ENCODE measurements at places on chromosomes 2 and 18. TPM values are rescaled to one million over a fixed set of nuclear protein-coding genes. Genes with fewer than 3 reads are reported as not detected.

DNA sequence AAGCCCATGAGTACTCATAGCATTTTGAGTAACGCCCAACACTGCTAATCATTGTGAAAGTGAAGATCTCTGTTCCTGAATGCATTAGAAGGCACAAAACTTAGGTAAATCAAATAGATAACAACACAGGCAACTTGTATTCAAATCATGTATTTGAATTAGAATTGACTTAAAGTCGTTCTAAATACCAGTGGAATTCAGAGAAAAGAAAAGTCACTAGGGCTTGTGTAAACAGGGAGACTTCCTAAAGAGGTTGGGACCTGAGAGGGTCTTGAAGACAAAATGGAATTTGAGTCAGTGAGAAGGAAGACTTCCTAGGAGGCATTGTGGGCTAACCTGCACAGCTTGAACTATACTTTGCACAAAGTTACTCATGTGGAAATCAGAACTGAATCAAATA is 127.2 kb downstream of the CTNNA2 start:
- DNase-seq = no peak

GRCh38 chr2:110759411-110759810 is 27.0 kb downstream of the ACOXL start:
- no peak for DNase-seq

DNA sequence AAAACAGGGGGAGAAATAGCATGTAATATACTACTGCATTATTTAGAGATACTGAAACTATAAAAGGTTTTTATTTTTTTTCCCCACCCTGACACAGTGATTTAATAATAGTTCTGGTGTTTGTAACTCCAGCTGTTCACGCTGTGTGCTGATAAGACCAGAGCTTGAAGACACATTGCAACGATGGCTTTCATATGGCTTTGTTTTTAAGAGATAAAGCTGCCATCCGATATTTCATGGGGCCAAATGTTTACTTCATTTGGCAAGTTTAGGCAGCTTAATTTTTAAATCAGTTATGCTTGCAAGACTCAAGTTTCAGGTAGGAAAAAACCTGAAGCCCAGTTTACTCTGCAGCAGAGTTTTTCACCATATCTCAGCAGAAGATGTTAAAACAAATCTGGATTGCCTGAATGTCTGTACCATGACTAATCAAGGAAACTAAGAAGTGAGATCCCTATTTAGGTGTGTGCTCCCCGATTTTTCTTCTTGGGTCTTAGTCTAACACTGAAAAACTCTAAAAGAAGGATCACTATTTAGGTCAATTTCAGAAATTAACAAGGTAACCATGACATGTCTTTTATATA is 508.6 kb downstream of the PARD3B start:
- no peak for DNase-seq

DNA sequence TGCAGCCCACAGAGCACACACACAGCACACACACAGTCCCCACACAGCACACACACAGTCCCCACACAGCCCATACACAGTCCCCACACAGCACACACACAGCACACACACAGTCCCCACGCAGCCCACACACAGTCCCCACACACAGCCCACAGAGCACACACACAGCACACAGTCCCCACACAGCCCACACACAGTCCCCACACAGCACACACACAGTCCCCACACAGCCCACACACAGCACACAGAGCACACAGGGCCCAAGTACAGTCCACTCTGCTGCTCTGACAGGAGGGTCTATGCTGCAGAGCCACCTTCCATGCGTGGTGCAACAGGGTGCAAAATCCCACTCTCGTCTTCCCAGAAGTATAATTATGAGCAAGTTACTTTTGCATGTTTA is 240.5 kb upstream of the SALL3 start:
- DNase-seq = no peak

GRCh38 chr2:101485856-101486255 is 10.9 kb upstream of the RFX8 start:
- no peak for DNase-seq

- DNase-seq = no peak
Measured at GRCh38 chr18:8386669-8387380, 222.4 kb upstream of the RAB12 start.

- no peak for DNase-seq
Measured at GRCh38 chr18:68944330-68944729, 146.4 kb downstream of the CCDC102B start.

DNA sequence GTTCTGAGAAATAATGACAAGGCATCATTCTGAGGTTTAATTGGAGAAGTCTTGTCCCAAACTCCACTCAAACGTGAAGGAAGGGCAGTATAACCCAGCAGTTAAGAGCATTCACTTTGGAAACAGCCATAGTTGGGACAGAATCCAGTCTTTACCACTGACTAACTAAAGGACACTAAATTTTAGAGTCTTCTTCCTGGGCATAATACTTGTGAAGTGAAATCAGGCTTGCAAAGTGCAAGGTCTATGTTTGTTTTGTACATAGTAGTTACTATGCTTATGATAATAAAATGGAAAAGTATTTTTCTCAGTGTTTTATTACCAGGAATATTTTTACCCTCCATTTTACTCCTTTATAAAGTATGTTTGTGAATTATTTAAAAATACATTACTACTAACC is 748.2 kb upstream of the ID2 start:
- DNase-seq = no peak

- DNase-seq = no peak
Measured at GRCh38 chr2:150866431-150866830, 379.0 kb upstream of the RND3 start.

- no peak for DNase-seq
Measured at GRCh38 chr2:3214806-3215404, 162.7 kb downstream of the EIPR1 start.

- no peak for DNase-seq
Measured at GRCh38 chr18:77702686-77703085, 453.0 kb downstream of the GALR1 start.

- no peak for DNase-seq
Measured at GRCh38 chr2:72920318-72921087, 3.2 kb downstream of the EMX1 start.

- peak; percentile 38 for DNase-seq
Measured at GRCh38 chr2:159616286-159616701, at the start of gene BAZ2B. Gene BAZ2B, minus strand, starts transcription at chr2:159616548. Its CDS starts 137,829 bp downstream, at chr2:159478719.

GRCh38 chr2:217101972-217102371 is 242.1 kb upstream of the TNP1 start:
- no peak for DNase-seq

- no peak for DNase-seq
Measured at GRCh38 chr2:222711315-222711940, 40.0 kb downstream of the MOGAT1 start.

DNA sequence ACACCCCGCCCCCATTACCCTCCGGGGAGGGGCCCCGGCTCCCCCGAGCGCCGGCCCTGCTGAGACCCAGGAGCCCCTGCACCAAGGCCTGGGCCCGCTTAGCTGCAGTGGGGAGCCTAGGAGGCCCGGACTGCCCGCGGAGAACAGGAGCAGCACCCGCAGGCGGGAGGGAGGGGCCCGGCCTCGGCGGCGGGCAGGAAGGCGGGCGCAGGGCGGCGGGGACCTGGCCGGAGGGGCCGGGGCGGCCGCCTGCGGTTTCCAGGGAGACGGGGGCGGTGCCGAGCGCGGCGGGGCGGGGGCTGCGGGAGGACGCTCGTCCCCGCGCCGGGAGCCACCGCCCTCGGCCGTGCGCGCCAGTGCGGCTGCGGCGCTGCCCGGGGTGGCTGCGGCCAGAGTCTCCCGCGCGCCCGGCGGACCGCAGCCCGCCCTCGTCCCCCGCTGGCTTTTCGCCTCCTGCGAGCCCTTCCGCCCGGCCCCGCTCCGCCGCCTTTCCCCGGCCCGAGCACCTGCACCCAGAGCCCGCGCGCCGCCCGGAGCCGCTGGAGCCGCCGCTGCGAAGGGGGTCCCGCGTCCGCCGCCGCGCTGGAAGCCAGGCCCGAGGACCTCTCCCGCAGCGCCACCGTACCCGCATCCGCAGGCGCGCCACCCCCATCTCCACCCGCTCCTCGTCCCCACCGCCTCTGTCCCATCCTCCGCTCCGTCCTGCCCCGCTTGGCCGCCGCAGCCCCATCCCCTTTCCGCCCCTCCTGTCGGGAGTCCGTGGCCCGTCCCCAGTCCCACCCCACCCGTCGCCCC is 17.2 kb downstream of the GPC1 start:
- DNase-seq = peak; percentile 70

DNA sequence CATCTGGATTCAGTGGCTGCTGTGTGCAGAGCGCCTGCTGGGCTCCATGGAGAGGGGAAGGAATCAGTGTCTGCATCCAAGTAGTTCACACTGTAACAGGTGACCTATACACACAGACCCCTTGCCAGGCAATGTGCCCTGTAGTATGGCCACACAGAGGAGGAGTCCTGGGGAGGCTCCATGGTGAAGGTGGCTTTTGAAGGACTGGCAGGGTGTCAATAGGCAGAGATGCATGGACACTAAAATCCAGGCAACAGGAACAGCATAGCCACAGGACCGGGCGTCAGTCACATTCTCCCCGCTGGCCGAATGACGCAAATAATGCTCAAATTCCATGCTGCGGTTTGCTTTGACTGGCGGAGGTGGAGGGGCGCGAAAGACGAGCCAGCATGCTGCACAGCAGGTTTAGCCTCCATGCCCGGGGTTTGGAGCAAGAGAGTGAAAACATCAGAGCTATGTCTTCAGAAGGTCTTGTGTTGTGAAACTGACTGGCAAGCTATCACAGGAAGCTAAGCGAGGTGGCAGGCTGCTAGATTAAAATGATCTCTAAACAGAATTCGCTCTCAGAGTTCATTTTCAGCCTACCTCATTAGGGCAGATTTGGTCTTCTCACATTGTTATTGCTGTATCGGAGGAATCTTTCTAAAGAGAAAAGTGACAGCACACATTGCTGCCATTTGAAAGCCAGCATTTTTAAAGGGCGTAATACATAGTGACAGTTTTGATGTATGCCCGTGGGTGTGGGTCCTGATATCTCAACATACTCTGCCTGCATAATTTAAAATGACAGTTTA is 1.2 kb upstream of the CHMP1B start:
- DNase-seq = peak; percentile 82

DNA sequence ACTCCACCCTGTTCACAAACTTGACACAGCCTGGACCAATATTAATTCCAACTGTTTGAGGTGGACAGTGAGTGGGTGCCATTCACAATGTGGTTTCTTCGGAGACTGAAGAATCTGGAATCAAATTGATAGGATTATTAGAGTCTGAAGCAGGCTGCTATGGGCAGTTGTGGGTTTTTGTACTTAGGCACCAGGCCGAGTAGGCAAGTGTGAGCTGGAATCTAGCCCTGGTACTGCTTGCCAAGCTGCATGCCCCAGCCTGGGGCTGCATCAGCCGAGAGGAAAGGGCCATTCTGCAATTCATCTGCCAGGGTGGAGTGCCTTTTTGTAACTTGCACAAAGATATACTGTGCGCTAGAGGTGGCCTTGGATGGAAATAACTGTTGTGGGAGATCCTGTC is 654.7 kb upstream of the FANCL start:
- DNase-seq = no peak

GRCh38 chr2:70360661-70361270 is 58.9 kb upstream of the FAM136A start:
- no peak for DNase-seq

DNA sequence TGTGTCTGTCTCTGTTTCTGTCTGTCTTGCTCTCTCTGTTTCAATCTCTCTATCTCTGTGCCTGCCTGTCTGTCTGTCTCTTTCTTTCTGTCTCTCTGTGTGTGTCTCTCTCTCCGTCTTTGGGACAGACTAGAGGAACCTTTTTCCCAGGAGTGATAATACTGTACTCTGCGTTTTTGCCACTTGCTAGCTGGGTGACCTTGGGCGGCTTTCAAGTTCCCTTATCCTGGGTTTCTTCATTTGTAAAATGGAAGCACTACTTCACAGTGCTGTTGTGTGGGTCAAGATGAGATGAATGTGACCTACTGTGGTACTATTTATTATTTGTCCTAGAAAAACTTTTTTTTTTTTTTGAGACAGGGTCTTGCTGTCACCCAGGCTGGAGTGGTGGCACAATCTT is 42.4 kb downstream of the HPCAL1 start:
- DNase-seq = no peak

- no peak for DNase-seq
Measured at GRCh38 chr18:74251297-74252038, 40.3 kb downstream of the CYB5A start.

GRCh38 chr2:151989378-151989777 is 109.5 kb downstream of the CACNB4 start:
- DNase-seq = no peak

DNA sequence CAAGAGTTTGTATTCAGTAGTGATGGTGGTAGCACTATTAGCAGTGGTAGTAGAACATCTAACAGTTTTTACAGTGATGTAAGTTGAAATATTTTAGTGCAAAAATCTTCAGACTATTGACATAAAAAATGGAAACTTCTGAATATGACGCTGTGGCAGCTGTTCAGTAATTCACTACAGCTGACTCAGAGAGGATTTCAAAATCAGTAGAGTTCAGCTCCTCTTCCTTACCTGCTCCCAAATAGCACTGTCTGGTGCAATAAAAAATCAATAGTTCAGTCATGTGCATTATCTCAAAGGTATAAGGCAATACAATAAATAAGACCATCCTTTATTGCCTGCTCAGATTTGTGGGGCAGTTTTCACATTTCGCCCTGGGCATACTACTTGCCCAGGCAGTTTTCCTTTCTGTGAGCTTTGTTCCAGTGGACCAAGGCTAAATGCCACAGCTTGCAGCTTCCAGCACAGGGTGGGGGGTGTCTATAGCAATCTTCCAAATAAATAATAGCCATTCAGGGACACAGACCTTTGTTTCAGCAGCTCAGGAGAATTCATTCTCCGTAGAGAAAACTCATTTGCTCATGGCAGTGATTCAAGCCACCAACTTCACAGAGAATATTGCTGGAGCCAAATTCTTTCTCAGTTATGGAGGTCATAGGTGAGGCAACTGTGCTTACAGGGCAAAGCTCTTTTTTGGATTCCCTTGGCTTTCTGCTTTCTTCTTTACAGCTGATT is 33.9 kb upstream of the GORASP2 start:
- DNase-seq = no peak

DNA sequence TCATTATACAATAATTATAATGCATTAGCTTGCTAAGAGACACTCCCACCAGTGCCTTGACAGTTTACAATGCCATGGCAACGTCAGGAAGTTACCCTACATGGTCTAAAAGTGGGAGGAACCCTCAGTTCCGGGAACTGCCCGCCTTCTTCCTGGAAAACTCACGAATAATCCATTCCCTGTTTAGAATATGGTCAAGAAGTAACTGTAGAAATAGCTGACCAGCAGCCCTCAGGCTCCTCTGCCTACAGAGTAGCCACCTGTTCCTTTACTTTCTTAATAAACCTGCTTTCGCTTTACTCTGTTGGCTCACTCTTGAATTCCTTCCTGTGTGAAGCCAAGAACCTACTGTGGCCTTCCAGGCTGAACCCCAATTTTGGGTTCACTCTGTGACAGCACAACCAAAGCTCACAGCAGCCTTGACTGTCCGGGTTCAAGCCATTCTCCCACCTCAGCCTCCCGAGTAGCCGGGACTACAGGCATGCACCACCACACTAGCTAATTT is 20.0 kb upstream of the PTPN2 start:
- no peak for DNase-seq

The ATP5F1A gene
- 1,078 TPM for total RNA-seq

The TMEM198 gene
- 1.9 TPM for total RNA-seq

The POMC gene
- total RNA-seq = 3.0 TPM

The ASAP2 gene
- total RNA-seq = 7.4 TPM

The MARCO gene
- total RNA-seq = 1.2 TPM

The UGT1A3 gene
- not detected for total RNA-seq

The ANXA4 gene
- total RNA-seq = 22.2 TPM

The LRRTM4 gene
- 0.38 TPM for total RNA-seq

The NIFK gene
- 31.0 TPM for total RNA-seq

The GPAT2 gene
- total RNA-seq = 4.7 TPM

The LRP2 gene
- not detected for total RNA-seq

The CYP27A1 gene
- 7.9 TPM for total RNA-seq

The ELMOD3 gene
- total RNA-seq = 13.9 TPM

The PSD4 gene
- 0.79 TPM for total RNA-seq

The NGEF gene
- 0.28 TPM for total RNA-seq
